ENCODE measurements at places on chromosomes 11 and 22. TPM values are rescaled to one million over a fixed set of nuclear protein-coding genes. Genes with fewer than 3 reads are reported as not detected.

DNA sequence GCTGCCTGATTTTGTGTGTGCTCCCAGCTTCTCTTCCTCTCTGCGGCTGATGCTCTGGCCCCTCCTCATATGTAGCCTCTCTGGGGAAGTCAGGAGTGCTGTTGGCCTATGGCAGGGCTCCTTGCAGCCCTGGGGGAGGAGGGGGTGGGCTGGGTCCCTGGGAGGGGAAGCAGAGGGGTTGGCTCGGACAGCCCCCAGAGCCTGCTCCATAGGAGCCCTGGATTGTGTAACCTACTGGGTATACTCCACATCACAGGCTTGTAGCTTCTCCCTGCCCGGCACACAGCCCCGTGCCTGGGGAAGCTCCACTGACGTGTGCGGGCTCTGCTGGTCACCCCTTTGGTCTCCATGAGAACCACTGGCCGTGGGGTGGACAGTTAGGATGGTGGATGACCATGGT lies 113.8 kb downstream of the ST3GAL4 start:
- no peak for DNase-seq

C1QTNF6 gene
- total RNA-seq, result 10.6 TPM

- DNase-seq, result no peak
Measured at GRCh38 chr11:42770444-42771065, 541.2 kb upstream of the API5 start.

SCN3B gene
- under 0.01 TPM for total RNA-seq
